ENCODE measurements at places on chromosomes 5 and 9. TPM values are rescaled to one million over a fixed set of nuclear protein-coding genes. Genes with fewer than 3 reads are reported as not detected.
A peak's percentile ranks its signal among the peaks of the same experiment; 100 is the strongest.

The CDX1 gene
- total RNA-seq, result 0.22 TPM

The TEX48 gene
- not detected for total RNA-seq

The MAP1B gene
- total RNA-seq, result 67.1 TPM

The SHB gene
- 14.6 TPM for total RNA-seq

The SLC45A2 gene
- not detected for total RNA-seq

The TLR4 gene
- 0.07 TPM for total RNA-seq

The FLT4 gene
- total RNA-seq, result 6.3 TPM

The ITK gene
- 0.22 TPM for total RNA-seq

The PTGES gene
- 2.4 TPM for total RNA-seq

The STPG3 gene
- total RNA-seq, result not detected

GRCh38 chr9:122951056-122951455 lies 10.2 kb downstream of the RABGAP1 start:
- H3K27ac ChIP-seq, result no peak overlapping the region
- no peaks in the 10 kb centered on the region for H3K36me3 ChIP-seq
- H3K27me3 ChIP-seq, result no peaks in the 10 kb centered on the region
- no peaks in the 10 kb centered on the region for H3K4me1 ChIP-seq

- DNase-seq, result no peak
- no peak overlapping the region for H3K27ac ChIP-seq
- H3K4me1 ChIP-seq, result no peaks in the 10 kb centered on the region
- peak overlapping the region; percentile 96 for H3K4me3 ChIP-seq
- H3K36me3 ChIP-seq, result peaks cover 38% of the 10 kb centered on the region
Observed at GRCh38 chr5:115838885-115839518, 2.4 kb downstream of the ATG12 start.

DNA sequence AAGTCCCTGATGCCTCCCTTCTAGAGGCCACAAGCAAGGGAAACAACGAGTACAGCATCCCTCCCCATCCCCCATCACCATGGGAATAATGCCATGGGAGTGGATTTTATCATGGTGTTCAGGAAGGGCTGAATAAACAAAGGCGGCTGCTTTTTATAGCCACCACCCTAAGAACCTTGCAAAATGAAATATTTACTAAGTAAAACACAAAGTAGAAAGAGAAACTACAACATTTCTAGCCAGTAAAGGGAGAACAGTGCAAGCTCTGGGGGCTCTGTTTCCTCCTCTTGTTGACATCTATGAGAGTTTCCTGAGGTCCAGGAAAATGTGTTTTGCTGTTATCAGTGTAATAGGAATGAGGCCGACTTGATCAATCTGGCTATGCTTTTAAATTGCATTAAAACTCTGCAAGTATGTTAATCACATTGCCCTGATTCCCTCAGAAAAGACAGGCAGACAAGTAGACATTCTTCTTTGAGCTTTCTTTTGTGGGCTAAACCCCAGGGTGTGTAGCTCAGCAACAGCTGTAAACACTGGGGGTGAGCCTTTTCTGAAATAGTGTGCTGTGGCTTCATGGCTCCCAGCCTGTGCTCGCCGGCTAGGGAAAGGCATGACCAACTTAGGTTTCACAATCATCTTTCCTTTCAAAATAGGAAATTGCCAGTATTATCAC lies 31.1 kb downstream of the SV2C start:
- no peak overlapping the region for H3K4me3 ChIP-seq
- DNase-seq, result no peak
- no peaks in the 10 kb centered on the region for H3K36me3 ChIP-seq
- H3K4me1 ChIP-seq, result peaks cover 2% of the 10 kb centered on the region
- H3K27ac ChIP-seq, result no peak overlapping the region
- no peaks in the 10 kb centered on the region for H3K27me3 ChIP-seq

DNA sequence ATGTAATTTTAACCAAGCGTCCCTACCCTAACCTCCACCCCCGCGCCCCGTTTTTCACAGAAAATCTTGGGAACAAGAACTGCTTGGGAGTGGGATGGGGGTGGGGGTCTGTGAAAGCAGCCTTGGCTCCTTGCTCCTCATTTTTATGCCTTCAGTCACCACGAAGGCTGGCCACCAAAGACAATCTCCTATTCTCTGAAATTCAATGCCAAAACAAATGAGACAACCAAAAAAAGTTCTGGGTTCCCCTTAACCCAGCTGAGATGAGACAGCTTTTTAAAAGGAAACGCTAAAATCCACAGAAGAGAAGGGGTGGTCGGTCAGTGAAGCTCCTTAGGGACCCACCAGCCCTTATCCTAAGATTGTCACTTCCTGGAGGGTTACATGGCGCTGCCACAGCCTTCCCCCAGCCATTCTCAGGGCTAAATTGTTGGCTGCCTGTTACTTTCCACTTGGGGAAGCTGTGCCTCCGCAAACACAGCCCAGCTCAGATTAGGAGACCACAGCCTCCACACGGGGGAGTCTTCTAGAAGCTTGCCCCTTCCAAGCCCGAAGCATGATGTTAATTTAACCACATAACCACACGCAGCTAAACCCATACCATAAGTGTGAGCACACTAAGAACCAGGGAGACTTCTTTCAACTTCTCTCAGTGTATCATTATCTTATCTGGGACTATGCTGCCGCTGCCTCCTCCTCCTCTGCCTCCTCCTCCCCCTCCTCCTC lies 136.3 kb downstream of the FOXD1 start:
- H3K4me3 ChIP-seq, result no peak overlapping the region
- DNase-seq, result peak; percentile 57
- no peak overlapping the region for H3K27ac ChIP-seq
- H3K36me3 ChIP-seq, result no peaks in the 10 kb centered on the region
- H3K4me1 ChIP-seq, result no peaks in the 10 kb centered on the region

DNA sequence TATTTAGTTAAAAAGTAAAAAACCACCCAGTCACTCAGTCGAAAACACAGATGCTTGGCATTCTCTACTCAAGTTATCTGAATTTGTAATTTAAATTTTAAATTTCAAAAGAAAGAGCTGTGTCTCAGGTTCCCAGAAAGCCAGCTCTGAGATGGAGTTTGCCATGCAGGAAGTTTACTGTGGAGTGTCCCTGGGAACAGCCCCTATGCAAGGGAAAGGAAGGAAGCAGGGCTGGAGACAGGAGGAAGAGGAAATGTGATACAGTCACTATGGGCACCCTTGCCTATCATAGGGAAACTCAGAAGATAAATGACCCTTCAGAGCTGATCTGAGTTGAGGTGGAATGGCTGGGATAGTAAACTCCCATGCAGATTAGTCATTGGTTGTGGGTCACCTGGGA lies 408.8 kb upstream of the ACTBL2 start:
- H3K27ac ChIP-seq, result no peak overlapping the region
- no peaks in the 10 kb centered on the region for H3K27me3 ChIP-seq
- DNase-seq, result peak; percentile 45
- H3K4me1 ChIP-seq, result peaks cover 5% of the 10 kb centered on the region

GRCh38 chr9:120737416-120738165 lies 23.3 kb upstream of the MEGF9 start:
- no peak overlapping the region for H3K27ac ChIP-seq
- H3K4me1 ChIP-seq, result no peaks in the 10 kb centered on the region
- H3K27me3 ChIP-seq, result no peaks in the 10 kb centered on the region
- H3K36me3 ChIP-seq, result no peaks in the 10 kb centered on the region
- no peak for DNase-seq

- no peak overlapping the region for H3K27ac ChIP-seq
- H3K36me3 ChIP-seq, result no peaks in the 10 kb centered on the region
Observed at GRCh38 chr5:38793099-38793498, 52.7 kb upstream of the OSMR start.

DNA sequence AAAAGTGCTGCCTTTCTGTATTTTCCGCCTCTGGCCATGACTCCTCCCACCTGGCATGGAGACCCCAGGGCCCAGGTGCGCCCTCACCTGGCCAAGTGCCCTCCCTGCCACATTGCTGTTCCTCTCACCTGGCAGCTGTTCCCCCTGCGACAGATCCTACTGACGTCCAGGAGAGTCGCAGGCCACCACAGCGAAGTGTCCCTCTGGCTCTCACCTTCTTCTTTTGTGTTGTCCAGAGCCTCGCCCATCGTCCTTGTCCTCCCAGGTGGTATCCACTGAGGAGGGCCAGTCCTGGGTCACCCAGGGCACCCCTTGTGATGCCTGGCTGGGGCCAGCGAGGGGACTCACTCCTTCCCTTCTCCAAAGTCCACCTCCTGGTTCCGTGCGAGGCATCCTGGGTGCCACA lies 2.6 kb downstream of the NKD2 start:
- peaks cover 8% of the 10 kb centered on the region for H3K27me3 ChIP-seq
- DNase-seq, result peak; percentile 85
- no peaks in the 10 kb centered on the region for H3K4me1 ChIP-seq
- no peak overlapping the region for H3K4me3 ChIP-seq
- H3K27ac ChIP-seq, result no peak overlapping the region

GRCh38 chr5:61159070-61159469 lies 3.2 kb downstream of the SMIM15 start:
- DNase-seq, result no peak
- no peak overlapping the region for H3K4me3 ChIP-seq
- H3K4me1 ChIP-seq, result no peaks in the 10 kb centered on the region
- peaks cover 25% of the 10 kb centered on the region for H3K36me3 ChIP-seq
- H3K27me3 ChIP-seq, result no peaks in the 10 kb centered on the region
- no peak overlapping the region for H3K27ac ChIP-seq

GRCh38 chr9:124197177-124198095 lies 60.3 kb upstream of the NEK6 start:
- no peaks in the 10 kb centered on the region for H3K4me1 ChIP-seq
- H3K4me3 ChIP-seq, result no peak overlapping the region
- H3K36me3 ChIP-seq, result peaks cover 14% of the 10 kb centered on the region
- H3K27me3 ChIP-seq, result no peaks in the 10 kb centered on the region
- no peak for DNase-seq
- no peak overlapping the region for H3K27ac ChIP-seq

DNA sequence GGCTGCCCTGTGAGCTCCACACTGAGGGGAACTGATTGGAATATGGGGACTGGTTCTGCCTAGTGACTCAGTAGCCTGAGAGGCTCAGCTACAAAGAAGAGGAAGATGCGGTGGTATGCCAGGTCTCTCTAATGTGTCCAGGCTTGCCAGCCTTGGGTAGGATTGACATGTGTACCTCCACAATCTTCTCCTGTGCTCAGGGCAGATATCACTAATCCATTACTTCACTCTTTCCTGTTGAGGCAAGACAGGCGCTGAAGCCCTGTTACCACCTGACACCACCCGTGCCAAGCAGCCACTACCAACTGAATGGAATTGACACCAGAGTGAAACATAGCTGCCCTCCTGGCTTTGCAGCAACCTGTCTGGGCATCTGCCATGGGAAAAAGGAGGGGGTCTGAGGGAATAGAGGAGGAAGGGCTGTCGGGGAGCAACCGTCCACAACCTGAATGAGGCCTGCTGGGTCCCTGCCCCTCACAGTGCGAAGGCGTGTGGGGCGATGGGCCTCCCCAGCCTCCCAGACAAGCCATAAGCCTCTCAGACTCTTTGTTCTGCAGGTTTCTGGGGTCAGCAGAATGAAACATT lies 114.7 kb upstream of the CXCL14 start:
- no peaks in the 10 kb centered on the region for H3K36me3 ChIP-seq
- H3K27me3 ChIP-seq, result no peaks in the 10 kb centered on the region
- no peaks in the 10 kb centered on the region for H3K4me1 ChIP-seq
- no peak overlapping the region for H3K4me3 ChIP-seq
- DNase-seq, result no peak

DNA sequence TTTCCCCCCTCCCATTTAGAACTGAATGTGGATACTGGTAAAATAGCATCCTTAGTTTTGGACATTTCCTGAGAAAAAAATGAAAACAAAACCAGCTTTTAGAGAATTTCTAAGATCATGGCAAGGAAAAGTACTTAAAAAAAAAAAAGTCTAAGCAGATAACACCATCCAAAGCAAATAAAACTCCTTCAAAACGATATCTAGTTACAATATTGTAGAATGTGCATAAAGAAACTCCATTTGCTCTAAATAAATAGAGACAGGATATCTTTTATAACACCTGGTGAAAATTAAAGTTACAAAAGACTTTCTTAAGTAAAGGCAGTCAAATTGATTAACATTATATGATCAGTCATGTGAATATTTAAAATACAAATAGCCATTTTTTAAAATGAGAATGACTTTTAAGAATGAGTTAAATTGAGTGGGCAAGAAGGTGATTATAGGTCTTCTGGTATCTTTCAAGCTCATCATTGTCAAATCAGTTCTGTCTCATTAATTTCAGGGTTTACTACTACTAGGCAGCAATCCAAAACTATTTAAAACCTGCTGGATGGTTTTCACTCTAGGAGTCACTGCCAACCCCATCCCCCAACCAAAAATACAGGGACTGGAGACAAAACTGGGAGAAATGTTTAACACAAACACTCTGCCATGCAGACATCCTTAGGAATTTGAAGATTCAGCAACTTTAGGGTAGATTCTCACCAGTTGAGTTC lies 382.6 kb downstream of the ADGRV1 start:
- peaks cover 12% of the 10 kb centered on the region for H3K36me3 ChIP-seq
- DNase-seq, result no peak
- H3K4me1 ChIP-seq, result no peaks in the 10 kb centered on the region
- H3K4me3 ChIP-seq, result no peak overlapping the region

- DNase-seq, result no peak
- no peak overlapping the region for H3K4me3 ChIP-seq
- H3K27ac ChIP-seq, result no peak overlapping the region
- H3K27me3 ChIP-seq, result no peaks in the 10 kb centered on the region
Observed at GRCh38 chr5:150120062-150120441, 33.7 kb upstream of the CSF1R start.

DNA sequence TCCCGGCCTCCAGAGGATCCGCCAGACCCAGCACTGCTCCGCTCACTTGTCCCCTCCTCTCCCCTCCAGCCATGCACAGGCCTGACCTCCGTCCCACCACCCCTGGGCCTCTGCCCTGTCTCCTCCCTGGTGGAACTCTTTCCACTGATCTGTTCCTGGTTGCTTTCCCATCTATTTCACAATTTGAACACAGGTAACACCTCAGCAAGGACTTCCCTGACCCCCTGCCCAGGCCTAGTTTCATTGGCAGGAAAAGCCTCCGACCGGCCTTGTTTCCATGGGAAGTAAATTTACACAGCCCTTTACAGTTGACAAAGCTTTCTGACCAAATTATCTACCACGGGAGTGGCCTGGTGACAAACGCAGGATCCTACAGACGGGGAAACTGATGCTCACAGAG lies 14.8 kb downstream of the QSOX2 start:
- no peak overlapping the region for H3K4me3 ChIP-seq
- no peak overlapping the region for H3K27ac ChIP-seq
- H3K27me3 ChIP-seq, result no peaks in the 10 kb centered on the region
- peaks cover 22% of the 10 kb centered on the region for H3K36me3 ChIP-seq

DNA sequence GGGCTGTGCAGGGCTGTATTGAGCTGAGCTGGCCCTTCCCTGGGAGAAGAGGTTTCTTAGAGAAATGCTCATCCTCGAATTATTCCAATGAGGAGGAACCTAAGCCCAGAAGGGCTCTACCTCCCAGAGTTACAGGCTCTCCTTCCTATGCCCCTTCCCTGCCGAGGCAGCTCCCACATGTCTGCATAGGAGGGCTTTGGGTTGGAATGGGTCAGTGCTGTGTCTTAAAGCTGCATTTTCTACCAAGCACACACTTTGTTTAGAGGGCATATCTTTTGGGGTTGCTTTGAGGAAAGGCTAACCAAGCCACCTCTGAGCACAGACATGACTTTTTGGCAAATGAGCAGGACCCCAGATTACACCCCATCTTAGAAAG lies 9.1 kb downstream of the NEK6 start:
- H3K4me1 ChIP-seq, result peaks cover 11% of the 10 kb centered on the region
- H3K27me3 ChIP-seq, result no peaks in the 10 kb centered on the region
- no peak overlapping the region for H3K27ac ChIP-seq
- no peak overlapping the region for H3K4me3 ChIP-seq
- H3K36me3 ChIP-seq, result no peaks in the 10 kb centered on the region
- DNase-seq, result no peak

- no peaks in the 10 kb centered on the region for H3K27me3 ChIP-seq
- H3K36me3 ChIP-seq, result no peaks in the 10 kb centered on the region
- DNase-seq, result no peak
- no peaks in the 10 kb centered on the region for H3K4me1 ChIP-seq
- no peak overlapping the region for H3K27ac ChIP-seq
Observed at GRCh38 chr9:133657120-133657661, 21.0 kb downstream of the DBH start.

Measured in H9 (cell line).